ENCODE measurements at places on chromosomes 16 and 17.

DNA sequence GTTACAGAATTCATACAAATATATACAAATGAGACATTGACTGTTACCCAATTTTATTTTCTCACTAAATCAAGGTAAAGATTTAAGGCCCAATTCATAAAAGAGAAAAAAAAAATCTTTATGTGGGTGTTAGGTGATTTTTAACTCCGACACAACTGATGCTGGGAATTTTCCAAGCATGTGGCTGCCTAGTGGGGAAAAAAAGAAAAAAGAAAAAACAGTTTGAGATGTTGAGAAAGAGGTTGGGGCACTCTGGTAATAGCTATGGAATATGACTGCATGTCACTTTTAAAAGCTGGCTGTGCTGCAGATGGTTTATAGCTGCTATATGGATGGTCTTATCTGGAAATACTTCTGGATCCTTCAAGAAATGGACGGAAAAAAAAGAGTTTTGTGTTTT, 739.9 kb upstream of the SOX9 start:
- no peak for DNase-seq

- DNase-seq: no peak
Measured at GRCh38 chr17:5598457-5598856, 14.1 kb upstream of the NLRP1 start.

DNA sequence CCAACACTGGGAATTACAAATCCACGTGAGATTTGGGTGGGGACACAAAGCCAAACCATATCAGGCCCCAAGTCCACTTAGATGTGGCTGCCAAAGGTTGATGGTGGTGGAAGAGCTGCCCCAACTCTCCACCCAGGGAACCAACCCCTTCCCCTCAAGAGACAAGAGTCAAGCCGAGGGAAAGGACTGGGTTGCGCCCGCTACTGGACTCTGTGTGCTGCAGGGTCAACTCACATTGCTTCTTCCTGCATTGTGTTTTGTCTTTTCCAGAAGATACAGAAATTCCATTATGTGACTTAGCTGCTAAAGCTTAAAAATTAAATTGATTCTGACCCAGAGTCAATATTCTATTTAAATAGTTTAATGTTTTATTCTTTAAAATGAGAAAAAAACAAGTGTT, 58.5 kb downstream of the ADAMTS18 start:
- no peak for DNase-seq

DNA sequence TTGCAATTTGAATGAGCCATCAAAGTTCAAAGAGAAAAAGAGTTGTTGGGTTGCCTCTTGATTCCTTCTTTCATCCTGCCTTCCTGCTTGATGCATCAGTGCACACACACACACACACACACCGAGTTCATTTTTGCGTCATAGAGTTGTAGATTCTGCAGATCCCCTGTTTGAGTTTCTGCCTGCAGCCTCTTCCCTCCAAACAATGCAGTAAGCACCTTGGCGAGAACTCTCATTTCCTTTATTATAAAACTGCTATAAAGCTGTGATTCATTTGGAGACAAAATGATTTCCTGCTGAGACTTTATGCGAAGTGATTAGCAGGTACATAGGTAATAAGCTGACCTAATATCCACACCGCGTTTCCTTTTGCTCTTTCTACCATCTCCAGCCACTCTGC, 26.7 kb downstream of the DNAH9 start:
- DNase-seq: no peak

- no peak for DNase-seq
Measured at GRCh38 chr17:32993977-32994376, 2.3 kb downstream of the SPACA3 start.

GRCh38 chr16:22673421-22673831, 140.5 kb upstream of the HS3ST2 start:
- no peak for DNase-seq

- DNase-seq: no peak
Measured at GRCh38 chr17:47993964-47994363, 23.1 kb downstream of the CDK5RAP3 start.

- DNase-seq: no peak
Measured at GRCh38 chr17:31750578-31750977, 108.5 kb downstream of the COPRS start.

DNA sequence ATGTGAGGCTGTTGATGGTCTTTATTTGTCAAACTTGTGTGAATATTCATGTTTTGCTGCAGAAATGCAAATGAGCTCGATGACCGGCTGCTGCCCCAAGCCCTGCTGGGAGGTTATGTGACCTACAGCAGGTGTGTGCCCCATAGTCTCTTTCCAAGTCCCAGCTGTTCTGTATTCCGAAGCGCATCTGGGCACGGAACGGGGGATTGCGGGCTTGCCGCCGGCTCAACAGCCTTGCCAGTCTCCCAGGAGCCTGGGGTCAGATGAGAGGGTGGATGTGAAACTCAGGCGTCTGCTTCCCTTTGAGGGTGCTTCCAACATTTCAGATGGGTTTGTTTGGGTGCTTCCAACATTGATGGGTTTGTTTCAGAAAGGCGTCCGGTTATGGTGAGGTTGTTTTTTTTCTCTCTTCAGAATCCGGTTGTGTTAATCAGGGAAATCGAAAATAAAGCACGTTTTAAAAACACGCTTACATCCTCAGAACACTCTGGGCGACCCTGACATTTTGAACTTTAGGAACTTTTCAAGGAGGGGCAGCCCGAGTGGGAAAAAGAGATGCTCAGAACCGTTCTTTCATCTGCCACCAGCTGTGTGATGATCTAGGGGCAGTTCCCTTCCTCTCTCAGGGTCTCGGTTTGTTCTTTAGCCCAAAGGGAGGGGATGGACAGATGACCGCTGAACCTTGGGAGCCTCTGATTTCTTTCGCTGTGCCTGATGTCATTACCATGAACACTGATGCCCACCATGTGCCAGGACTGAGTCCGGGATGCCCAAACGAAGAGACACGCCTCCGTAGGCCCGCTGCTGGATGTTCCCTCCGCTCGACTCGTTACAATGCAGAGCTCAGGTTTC, 47.8 kb upstream of the AMZ2 start:
- DNase-seq: no peak

DNA sequence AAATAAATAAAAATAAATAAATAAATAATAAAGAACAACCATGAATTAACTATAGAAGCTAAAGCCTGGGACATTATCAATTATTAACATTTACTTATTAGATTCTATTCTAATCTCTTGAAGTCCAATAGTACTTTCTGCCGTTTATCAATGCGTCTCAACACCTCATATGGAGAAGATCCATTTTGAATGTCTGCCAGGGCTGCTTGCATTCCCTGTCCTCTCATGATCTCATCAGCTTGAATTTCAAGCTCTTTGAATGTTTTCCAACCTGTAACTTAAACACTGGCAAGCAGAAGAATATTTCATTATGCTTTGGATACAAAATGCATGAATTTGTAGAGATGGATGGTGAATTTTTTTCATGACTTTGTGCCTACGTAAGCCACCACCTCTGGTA, 191.9 kb upstream of the ANKFN1 start:
- DNase-seq: no peak

- no peak for DNase-seq
Measured at GRCh38 chr17:35727635-35728034, 3.8 kb upstream of the RASL10B start.

DNA sequence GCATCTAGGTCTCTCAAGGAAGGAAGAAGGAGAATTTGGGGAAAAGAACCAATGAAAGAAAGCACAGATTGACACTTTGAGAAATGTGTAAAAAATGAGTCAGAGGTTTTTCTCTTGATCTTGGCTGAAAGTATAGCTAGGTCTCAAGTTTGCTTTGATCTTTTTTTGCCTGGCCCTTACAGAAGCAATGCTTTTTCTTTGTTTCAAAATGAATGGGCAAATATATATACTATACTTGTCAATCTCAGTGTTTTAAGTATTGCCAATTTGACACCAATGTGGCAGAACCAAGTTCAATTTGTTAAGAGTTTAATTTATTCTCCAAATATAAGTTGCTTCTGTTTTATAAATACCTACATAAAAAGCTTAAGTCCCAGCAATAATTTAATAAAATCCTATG, 119.6 kb downstream of the PPM1E start:
- no peak for DNase-seq

- no peak for DNase-seq
Measured at GRCh38 chr17:7684851-7685532, 2.3 kb downstream of the TP53 start.

DNA sequence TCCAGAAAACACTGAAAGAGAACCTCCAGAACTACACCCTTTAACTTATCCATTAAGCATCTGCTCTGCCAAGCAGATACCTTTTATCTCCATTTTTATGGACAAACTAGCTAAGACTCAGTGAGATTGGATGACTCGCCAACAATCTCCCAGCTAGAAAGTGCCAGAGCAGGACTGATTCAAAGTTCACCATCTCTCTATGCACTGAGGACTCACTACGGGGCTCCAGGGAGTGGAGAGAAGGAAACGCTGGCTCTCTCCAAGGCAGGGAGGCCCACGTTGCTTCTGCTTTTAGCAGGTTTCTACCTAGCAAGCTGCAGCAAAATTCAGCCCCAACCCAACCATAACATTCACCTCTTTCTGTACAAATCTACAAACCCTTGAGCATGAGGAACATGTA, 52.8 kb upstream of the ARHGAP44 start:
- DNase-seq: no peak

DNA sequence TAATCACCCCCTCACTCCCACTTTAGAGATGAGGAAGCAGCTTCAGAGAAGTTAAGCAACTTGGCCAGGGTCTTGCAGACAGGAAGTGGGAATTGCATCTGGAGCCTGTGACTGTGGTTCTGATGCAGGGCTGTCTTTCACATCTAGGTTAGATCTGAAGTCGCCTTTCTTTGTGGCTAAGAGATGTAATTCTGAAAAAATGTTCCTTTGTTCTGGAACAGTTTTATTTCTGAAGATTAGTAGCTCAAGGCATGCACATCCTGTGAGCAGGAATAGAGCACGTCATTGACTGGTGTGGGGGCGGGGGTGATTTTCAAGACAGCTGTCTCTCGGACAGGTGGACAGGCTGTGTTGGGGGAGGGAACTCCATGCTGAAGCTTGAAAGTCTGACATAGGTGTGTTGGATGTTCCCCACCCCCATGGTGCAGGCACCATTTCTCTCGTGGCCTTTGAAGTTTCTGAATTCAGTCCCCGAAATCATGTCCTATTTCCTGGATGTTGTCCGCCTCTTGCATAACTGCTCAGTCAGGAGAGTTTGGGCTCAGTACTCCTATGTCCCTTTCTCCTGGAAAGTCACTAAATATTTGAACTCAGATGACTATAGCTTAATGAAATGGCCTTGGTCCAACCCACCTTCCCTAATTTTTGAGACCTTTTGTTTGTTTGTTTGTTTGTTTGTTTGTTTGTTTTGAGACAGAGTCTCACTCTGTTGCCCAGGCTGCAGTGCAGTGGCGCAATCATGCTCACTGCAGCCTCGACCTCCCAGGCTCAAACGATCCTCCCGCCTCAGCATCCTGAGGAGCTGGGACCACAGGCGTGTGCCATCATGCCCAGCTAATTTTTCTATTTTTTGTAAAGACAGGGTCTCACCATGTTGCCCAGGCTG, 21.0 kb upstream of the HERPUD1 start:
- no peak for DNase-seq

GRCh38 chr16:12652924-12653323, 150.8 kb downstream of the CPPED1 start:
- no peak for DNase-seq

GRCh38 chr16:67951485-67951884, 7.6 kb upstream of the LCAT start:
- no peak for DNase-seq

GRCh38 chr17:65977041-65977440, 214.9 kb downstream of the CEP112 start:
- no peak for DNase-seq

DNA sequence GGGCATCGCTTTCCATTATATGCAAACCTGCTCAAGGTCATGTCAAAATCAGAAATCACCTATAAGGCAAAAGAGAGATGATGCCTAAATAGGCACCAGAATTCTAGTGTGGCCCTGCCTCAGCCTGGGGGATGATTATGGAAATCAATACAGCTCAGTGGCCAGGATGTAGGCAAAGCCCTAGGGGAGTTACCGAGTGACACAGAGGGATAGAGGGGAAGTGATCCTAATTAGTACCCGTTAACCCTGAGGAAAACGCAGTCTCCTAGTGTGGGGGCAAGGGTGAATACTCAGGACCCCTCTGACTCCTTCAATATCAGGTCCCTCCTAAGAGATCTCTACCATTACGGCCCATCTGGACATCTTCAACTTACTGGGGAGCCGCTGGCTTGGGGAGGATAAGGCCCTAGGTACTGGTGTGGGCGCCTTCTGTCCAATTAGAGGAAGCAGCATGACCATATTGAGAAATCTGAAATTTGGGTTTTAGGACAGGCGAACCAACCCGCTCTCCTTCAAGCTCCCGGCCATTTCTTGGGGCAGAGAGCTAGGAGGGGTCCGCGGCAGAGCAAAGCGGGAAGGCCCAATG, 725 bp downstream of the NT5C3B start:
- DNase-seq: no peak

DNA sequence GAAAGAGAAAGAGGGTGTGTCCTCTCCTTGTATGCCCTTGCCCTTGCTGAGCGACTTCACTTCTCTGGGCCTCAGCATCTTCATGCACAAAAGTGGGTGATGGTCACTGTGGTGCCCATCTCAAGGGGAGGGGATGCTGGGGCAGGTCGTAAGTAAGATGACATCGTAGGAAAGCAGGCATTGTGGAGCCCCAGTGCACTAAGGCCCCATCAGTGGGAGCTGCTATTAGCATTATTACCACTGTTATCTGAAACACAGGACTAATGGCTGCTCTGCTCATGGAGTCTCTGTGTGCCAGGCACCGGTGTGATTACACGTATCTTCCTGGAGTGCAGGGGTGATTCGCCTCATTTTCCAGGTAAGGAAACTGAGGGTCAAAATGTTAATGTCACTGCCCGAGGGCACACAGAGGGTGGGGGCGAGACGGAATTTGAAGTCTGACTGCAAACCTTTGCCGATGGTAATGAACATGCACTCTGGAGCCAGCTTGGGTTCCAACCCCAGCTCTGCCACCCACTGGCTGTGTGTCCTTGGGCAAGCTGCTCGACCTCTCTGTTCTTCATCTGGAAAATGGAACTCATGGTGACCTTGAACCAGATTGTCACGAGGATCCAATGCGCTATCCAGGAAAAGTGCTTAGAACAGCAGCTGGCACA, 63.2 kb upstream of the GSE1 start:
- DNase-seq: no peak

GRCh38 chr16:57264950-57265371, 19.5 kb downstream of the PLLP start:
- no peak for DNase-seq

GRCh38 chr17:78944956-78945355, 19.8 kb upstream of the TIMP2 start:
- DNase-seq: no peak

- DNase-seq: no peak
Measured at GRCh38 chr17:80319262-80319998, 58.8 kb downstream of the RNF213 start.

- no peak for DNase-seq
Measured at GRCh38 chr17:47883589-47884426, 12.2 kb upstream of the SP2 start.

- no peak for DNase-seq
Measured at GRCh38 chr16:17453364-17454038, 17.3 kb downstream of the XYLT1 start.

- no peak for DNase-seq
Measured at GRCh38 chr17:44581868-44582267, 24.6 kb downstream of the FZD2 start.

GRCh38 chr17:17942846-17943245, 29.4 kb downstream of the TOM1L2 start:
- no peak for DNase-seq

GRCh38 chr16:76970745-76971099, 220.3 kb upstream of the MON1B start:
- no peak for DNase-seq
